Stimulated activated CD8-positive, alpha-beta memory T cell treated with anti-CD3 and anti-CD28 coated beads, Interleukin-4, amount 100 ng/mL, for 4 hours (primary cell): ENCODE measurements at places on chromosomes 1 and 21.

GRCh38 chr1:234535763-234536515 lies 57.0 kb upstream of the TARBP1 start:
- DNase-seq: no peak

- no peak for DNase-seq
Measured at GRCh38 chr1:82197606-82198005, 396.9 kb downstream of the ADGRL2 start.

- DNase-seq: no peak
Measured at GRCh38 chr1:115220340-115221270, 117.4 kb downstream of the NGF start.

- no peak for DNase-seq
Measured at GRCh38 chr1:215079456-215079855, 3.1 kb upstream of the KCNK2 start.

GRCh38 chr1:116559304-116559761 lies 11.5 kb downstream of the CD58 start:
- no peak for DNase-seq

GRCh38 chr1:29245876-29246275 lies 9.6 kb downstream of the PTPRU start:
- no peak for DNase-seq

- DNase-seq: no peak
Measured at GRCh38 chr1:215269955-215270354, 187.4 kb downstream of the KCNK2 start.

GRCh38 chr1:209368864-209369598 lies 214.5 kb upstream of the CAMK1G start:
- no peak for DNase-seq

DNA sequence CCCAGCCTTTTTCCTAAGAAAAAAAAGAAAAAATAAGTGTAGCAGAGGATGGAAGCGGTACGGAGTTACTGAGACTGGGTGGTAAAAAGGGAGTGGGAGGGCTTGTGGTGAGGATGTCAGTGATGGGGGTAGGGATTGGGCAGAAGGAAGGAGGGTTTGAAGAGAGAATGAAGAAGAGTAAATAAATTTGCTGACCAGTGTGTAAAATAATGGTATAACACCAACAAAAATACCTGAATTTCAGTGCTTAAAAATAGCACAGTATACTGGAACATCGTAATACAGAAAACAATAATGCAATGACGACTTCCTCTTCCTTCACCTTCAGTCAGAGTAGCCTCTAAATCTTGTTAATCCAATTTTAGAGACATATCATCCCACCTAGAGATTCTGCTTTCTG lies 18.8 kb upstream of the SYPL2 start:
- no peak for DNase-seq

- no peak for DNase-seq
Measured at GRCh38 chr1:88892357-88892877, 1.1 kb upstream of the GTF2B start.

- DNase-seq: no peak
Measured at GRCh38 chr1:152909206-152909605, 860 bp downstream of the IVL start.
